ENCODE measurements at places on chromosomes 6 and 20.
A peak's percentile ranks its signal among the peaks of the same experiment; 100 is the strongest.

GRCh38 chr6:41942067-41942851 is 651 bp upstream of the CCND3 start:
- DNase-seq = no peak

- DNase-seq = no peak
These were observed 4.5 kb downstream of the PDE10A start for GRCh38 chr6:165658395-165659058.

DNA sequence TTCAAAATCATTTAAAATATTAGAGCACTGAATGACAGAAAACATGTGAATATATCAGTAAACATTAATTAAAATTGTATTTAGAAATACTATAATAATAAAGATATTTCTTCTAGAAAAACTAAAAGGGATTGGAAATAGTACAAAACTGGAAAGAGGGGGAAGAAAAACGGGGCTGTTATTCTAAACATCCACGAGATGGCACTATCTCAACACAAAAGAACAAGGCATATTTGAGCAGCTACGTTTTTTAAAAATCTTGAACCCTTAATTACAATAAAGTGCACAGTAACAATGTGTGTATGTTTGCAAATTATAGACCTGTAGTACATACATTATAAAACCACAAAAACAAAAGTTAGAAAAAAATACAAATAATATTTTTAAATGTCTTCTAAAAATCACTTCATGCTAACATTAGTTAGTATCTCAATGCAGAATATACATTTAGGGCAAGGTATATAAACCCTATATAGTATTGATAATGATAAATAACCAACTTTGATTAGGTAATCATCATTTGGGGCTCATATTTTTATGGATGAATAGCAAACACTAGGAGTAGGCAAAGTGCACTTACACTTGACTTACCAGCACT is 42.5 kb upstream of the PNISR start:
- DNase-seq = peak; percentile 43

GRCh38 chr20:14445902-14446301 is 108.5 kb upstream of the FLRT3 start:
- DNase-seq = no peak

DNA sequence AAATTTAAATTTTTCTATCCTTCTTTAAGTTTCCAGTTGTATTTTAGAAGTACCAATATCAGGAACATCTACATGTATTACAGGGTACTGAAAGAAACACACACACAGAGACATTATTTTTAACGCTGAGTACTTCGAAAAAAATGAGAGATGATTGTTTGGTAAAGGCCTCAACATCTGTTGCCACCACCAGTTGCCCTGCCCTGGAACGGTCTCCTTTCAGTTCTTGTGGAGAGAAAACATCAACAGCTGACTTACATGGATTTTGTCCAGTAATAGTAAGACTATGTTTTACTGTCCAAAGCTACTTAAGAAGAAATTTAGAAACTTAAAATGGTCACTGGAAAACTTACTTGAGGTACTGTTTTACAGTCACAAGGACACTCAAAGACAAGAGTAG is 16.7 kb downstream of the HMGCLL1 start:
- DNase-seq = no peak

- DNase-seq = no peak
These were observed 102.7 kb upstream of the INSM1 start for GRCh38 chr20:20265210-20265609.

DNA sequence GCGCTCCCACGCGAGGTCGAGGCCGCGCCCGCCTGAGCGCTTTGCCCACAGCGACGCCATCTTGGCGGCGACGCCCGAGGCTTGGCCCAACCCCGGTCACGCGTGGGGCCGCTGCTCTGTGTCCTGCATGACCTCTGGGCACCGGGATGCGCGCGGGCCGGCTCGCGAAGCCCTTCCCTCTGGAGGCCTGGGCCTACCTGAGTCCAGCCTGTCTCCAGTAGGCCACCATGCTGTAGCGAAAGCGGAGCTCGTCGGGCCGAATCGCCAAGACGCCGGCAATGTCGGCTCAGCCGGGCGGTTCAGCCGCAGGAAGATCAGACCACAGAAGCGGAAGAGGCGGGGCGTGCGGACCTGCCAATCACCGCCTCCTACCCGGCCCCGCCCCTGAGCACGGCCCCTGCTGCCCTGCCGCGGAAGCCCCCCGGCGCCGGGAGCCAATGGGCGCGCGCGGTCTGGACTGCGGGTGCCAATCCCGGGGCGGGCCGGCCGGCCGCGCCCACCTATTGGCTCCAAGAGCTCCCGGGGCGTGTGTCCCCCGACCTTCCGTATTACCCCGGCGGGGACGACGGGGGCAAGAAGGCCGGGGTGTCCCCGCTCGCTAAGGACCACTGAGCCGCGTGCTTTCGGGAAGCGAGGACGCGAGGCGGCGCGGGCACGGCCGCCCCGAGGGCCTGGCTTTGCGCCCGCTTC is at the start of gene ATP5F1E:
Gene ATP5F1E, minus strand, starts transcription at position 313 of the 690 bp plus-strand sequence. Its CDS starts 84 bp downstream, at position 229.
- peak; percentile 97 for DNase-seq

GRCh38 chr6:76697585-76697984 is 625.1 kb upstream of the IMPG1 start:
- DNase-seq = no peak

DNA sequence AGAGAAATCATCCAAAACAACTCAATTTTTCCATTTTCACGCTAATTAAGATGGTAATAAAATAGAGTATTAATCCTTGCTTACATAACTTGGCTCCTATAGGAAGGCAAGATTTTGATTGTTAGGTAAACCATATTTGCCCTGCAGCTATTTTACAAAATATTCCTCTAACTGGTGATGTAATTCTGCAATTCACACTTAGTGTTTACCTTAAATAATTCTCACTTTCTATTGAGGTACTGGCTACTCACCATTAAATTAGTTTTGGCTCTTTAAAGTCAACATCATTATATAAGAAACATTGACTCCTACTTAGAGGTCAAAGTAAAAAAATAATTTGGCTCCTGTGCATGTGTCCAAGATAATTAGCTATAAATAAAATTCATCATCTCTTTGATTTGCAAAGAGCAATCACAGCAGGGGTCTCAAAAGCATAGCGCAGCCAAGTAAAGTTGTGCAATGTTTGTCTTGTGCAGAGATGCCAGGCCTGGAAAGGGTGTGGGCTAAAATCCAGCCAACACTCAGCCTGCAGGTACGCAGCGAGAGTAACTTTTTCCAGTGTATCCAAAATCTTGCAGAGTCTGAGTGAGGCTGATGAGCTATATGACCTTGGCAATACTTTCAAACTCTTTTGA is 501.2 kb downstream of the MMUT start:
- no peak for DNase-seq

DNA sequence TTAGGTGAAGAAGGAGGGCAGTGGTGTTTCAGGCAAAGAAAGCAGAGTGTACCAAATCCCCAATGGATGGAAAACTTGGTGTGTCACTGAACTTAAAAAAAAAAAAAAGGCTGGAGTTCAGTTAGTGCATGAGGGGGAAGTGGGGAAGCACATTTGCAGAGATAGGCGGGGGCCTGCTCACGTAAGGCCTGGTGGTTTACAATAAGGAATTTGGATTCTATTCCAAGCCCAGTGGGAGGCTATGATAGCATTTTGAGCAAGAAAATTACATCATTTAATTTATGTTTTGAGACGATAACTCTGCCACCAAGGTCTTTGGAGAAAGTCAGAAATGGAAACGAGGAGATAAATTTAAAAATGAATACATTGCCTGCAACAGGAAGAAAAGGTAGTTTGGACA is 225.5 kb downstream of the EYA4 start:
- no peak for DNase-seq

GRCh38 chr6:20213271-20213798 is 1.1 kb upstream of the MBOAT1 start:
- DNase-seq = peak; percentile 21

DNA sequence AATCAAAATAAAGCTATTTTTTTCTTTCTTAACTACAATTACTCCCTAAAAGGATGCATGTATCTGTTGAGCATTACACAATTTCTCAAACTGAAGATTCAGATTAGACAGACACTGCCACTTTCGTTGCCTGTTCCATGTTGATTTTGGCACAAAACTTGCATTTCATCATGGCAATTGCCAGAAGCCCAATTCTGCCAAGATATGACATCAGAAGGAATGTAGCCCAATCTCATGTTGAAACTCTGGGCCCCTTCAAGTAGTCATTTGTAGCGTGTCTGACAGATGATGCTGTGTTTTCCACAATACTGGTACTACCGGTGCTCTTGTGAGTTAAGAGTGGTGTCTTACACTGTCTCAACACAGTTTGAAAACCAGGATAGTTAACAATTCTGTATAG is 705.4 kb downstream of the PTPRT start:
- no peak for DNase-seq

GRCh38 chr6:1378065-1379016 is 11.0 kb upstream of the FOXF2 start:
- DNase-seq = no peak

- no peak for DNase-seq
These were observed 28.1 kb downstream of the NCOA6 start for GRCh38 chr20:34797012-34797995.

GRCh38 chr20:19968466-19969073 is 48.6 kb upstream of the NAA20 start:
- peak; percentile 48 for DNase-seq

GRCh38 chr6:143528164-143528811 is 16.8 kb upstream of the FUCA2 start:
- DNase-seq = peak; percentile 36

GRCh38 chr20:57618091-57618763 is 2.0 kb downstream of the ZBP1 start:
- peak; percentile 41 for DNase-seq

GRCh38 chr20:4329232-4329631 is 313.9 kb upstream of the RNF24 start:
- DNase-seq = no peak

GRCh38 chr20:45840700-45841198 is 7.2 kb downstream of the SNX21 start:
- DNase-seq = no peak

- peak; percentile 13 for DNase-seq
These were observed 87.5 kb downstream of the CRYBG1 start for GRCh38 chr6:106448000-106448426.

- peak; percentile 81 for DNase-seq
These were observed 56.0 kb upstream of the DDR1 start for GRCh38 chr6:30828027-30828962.

DNA sequence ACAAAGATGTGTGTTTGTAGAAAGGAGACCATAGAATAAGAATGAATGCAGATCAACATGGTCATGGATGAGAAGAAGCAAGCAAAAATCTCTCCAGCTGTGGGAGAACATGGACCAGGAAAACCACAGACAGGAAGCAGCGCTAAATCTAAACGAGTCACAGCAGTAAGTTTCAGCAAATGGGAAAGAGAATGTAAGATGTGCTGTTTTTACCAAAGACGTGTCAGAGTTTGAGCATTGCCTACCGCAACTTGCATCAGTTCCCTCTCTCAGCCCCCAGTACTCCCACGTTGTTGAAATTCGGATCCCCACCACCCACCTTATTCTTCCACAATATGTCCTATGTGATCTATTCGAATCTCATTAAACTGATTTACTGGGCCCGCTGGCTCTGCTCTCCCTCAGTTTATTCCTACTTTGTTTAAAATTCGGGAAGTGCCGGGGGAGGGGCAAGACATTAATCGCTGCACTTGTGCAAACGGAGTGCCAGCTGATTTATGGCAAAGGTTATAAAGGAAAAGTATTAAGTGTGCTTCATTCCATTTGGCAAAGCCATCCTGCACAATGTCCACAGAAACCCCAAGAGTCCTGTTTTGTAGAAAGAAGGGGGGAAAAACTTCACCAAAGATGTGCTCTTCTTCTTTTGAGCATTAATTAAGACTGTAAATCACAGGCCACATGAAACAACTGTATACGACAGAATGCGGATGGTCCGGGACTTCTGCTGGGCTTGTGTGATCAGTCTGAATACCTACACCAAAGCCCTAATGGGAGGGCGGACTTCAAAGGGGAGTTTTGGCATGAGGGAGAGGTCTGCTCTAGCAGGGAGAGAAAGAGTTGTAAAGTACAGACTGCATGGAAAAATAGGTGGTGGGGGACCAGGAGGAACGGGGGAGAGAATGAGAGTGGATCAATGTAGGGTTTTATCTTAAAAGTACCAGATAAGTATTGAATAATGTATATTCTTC is 59.1 kb upstream of the PRDM1 start:
- DNase-seq = no peak

DNA sequence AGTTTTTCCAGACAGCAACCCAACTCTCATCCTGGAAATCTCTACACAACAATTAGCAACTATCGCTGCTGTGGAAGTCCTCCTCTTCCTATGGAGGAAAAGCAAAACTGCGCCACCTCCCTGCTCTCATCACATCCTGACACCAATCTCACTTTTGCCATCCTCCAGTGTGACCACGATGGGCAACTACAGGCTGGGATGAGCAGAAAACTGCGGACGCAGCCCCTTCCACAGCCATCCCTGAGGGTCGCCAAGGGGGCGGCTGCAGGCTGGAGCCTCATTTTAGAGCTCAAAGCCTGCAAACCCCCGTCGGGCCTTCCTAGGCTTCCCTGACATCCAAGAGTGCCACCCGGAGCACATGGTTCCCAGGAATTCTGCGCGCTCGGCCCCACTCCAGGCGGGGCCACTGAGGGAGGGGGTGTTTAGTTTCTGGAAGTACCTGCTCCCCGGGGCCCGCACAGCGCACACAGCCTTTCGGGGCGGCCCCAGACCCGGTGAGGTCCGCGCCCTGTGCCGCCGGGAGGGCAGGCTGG is 1.2 kb downstream of the TCFL5 start:
- DNase-seq = no peak

DNA sequence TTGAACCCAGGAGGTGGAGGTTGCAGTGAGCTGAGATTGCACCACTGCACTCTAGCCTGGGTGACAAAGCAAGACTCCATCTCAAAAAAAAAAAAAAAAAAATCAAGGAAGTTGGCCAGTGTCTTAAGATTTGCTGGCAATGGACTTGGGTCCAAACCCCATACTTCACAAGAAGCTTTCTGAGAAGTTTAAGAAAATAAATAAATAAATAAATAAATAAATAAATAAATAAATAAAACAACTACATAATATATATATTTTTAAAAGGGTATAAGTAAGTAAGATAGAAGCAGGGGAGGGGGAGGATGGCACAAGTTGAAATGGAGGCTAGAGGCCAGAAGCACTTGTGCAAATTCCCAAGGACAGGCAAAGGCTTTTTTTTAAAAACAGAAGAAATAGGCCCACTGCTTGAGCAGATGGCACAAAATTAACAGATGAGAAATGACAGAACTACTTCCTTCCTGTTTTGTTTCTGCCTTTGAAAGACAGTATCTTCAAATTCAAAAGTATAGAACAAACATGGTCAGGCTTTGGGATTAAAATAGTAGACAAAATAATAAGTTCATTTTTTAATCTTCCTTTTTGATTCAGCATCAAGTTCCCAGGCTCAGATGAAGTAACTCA is 287.7 kb downstream of the ALDH8A1 start:
- DNase-seq = no peak

All from CD4-positive, alpha-beta T cell treated with Interleukin-21 for 1 hour (primary cell).